G401 (cell line): ENCODE measurements at places on chromosomes 7 and 10.
A peak's percentile ranks its signal among the peaks of the same experiment; 100 is the strongest.

DNA sequence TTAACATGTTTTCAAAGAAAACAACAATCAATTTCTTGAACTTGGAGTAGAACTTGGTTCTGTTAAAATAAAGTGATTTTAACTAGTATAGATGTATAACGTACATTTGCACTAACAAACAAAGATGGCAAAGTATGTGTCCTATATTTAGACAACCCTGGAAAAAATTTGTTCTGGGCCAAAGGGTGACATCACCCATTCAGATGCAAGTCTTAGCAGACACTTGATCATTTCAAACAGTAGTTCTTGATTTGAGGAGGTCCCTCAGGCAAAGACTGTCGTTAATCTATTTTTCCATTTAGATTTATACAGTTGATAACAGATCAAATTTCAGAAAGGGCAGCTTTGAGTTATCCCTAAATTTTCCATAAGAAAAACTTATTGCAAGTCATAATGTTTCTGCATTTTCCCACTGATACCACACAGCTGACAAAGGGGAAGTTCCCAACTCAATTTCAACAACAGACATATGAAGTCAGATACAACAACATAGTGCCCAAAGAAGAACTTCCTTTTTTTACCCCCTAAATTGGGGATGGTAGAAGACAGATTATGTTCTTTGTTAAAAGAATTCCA lies 5.2 kb downstream of the NMT2 start:
- no peak for DNase-seq

DNA sequence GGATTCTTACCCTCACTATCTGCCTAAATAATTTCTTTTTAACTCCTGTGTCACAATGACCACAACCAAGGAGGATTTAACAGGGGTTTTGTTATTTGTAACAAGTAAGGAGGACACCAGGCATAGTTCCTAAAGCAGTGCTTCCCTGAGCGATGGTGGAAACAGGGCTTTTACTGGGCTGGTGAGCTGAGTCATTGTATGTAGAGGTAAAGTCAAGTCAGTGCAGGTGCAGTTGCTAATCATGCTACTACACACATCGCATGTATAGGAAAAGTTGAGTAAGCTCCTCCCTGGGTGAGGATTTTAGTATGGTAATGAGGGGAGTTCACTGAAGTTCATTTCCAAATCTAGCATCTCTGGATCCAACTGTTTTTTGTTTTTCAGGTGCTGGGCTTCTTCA lies 22.9 kb upstream of the ABCA13 start:
- no peak for DNase-seq

DNA sequence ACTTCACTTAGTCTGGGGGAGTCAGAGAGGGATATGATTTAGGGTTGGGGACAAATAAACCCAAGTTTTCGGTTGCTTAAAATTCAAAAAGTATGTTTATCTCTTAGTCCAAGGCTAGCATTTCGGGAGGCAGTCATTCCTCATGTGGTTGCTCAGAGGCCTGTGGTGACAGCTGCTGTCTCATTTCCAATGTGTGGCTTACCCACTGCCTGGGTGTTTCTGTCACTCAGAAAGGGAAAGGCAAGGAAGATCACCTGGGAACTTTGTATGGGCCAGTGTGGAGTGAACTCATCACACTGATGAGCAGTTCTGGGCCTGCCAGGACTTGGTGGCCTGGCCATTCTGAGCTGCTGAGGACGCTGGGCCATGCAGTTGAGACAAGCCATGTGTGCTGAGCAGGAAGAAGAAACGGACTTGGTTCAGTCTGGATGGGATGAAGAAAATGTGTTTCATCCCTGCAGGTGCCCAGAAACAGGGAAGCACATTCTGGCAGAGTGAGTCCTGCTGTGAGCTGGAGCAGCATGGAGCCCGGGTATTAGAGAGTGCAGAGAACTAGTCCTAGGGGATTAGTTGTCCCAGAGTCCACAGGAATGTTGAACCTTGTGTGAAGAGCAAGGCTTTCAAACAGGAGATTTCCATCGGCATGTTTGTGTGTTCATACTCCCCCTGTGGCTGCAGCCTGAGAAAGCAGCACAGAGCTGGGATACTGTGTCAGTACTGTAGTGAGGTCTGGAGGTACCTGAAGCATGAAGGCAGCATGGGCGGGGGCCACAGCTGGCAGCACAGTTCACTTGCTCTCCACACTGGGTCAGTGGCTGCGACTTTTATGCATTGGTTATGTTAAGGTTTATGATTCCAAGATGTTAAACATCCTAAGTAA lies 211.1 kb upstream of the IGFBP3 start:
- DNase-seq = peak; percentile 17

GRCh38 chr10:71075759-71076472 lies 136.5 kb upstream of the UNC5B start:
- no peak for DNase-seq

GRCh38 chr7:108805808-108806397 lies 236.2 kb downstream of the DNAJB9 start:
- peak; percentile 4 for DNase-seq

DNA sequence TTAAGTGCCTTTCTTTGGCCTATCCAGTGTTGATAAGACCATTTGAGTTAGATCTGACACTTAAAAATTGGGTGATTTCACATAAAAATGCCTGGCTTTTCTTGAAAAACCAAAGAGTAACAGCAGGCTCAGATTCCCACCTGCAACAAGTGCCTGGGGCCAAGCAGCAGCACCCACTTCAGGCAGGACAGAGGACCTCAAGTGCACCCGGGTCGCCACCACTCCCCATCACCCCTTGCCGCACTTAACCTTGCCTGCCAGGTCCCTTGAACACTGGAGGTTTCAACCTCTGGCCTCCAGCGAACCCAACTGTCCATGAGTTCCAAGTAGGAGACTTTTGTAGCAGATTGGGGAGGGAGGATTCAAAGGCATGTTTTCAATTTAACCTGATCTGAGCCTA lies 30.8 kb downstream of the PDIA4 start:
- no peak for DNase-seq

- no peak for DNase-seq
These were observed 70.4 kb upstream of the ATRNL1 start for GRCh38 chr10:115022733-115023132.

DNA sequence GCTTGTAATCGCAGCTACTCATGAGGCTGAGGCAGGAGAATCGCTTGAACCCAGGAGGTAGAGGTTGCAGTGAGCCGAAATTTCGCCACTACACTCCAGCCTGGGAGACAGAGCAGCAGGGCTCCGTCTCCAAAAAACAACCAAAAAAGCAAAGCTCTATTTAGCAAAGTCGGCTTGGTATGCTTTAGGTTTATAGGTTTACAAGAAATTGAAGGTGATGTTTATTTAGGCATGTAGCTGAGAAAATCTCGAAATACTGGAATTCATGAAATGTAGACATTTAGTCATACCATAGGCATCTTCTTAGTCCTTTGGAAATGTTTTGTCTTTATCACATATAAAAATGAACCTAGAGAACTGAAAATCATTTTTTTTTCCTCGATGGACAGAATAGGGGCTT lies 453.8 kb upstream of the ANKRD30A start:
- no peak for DNase-seq

DNA sequence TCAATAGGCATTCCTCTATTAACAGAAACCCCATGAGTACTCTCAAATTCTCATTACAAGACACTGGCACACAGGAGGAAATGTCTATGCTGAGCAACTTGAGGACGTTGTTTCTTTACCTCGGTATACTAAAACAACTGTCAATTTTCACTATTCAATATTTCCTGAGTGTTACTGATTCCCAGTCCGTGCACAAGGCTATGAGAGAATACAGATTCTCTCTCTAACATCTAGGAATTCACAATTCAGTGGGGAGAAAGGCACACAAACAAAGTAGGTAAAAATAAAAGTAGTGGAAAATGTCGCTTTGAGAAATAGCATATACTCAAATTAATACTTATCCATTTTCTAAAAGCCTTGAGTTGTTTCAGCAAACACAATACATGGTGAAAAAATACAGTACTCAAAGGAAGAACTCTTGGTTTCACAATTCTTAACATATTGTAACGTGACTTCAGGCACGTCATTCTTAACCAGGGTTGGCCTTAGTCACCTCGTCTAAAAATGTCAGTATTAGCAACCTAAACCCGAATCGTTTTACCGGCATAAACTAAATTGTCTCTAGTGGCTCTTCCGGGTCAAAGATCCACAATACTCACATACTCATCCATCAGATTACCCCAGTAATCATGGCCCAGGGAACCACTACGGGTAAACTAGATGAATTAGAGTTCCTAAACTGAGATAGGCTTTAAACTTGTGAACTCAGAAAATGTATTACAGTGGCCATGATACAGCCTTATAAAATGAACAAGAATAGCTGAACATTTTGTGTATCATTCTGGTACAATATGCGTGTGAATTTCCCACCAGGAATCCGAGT lies 1.5 kb downstream of the IPMK start:
- DNase-seq = peak; percentile 39

DNA sequence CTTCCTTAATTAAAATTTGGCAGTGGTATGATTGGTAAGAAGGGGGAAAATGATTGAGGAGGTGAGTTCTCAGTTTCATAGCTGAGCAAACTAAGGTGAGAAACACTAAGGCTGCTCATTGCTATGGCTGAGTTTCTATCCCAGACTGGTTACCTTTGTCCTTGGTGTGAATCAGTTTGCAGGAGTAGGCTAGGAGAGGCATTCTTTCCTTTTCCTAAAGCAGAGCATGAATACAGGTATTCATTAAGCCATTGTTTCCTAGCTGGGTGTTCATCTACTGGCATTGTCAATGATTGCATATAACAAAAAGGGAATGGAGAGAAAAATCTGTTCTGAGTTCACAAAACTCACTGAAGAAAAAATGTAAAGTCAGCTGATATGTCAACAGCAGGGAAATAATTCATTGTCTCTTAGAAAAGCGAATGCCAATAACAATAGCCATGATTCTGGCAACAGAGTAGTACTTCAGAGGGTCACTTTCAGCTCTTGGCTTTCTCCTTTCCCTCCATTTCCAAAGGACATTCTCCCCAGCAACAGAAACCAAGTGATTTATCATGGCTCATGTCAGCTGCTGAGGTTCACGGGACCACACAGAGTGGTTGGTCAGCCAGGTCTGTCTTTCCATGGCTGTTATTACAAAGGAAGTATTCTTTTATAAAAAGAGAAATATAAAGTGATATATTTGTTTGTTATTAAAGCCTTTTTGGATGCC lies 234.0 kb downstream of the BICC1 start:
- no peak for DNase-seq

DNA sequence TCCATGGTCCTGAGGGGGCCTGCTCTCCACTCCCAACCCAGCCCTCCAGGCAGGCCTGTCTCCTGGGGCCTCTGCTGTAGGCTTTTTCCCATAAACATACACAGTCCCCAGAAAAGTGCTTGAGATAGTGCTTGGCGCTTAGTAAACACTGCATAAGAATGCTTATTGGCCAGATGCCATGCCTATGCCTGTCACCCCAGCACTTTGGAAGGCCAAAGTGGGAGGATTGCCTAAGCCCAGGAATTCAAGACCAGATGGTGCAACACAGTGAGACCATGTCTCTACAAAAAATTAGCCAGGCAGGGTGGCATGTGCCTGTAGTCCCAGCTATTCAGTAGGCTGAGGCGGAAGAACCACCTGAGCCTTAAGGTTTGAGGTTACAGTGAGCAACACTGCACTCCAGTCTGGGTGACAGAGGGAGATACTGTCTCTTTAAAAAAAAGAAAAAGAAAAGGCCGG lies 24.6 kb upstream of the ASL start:
- peak; percentile 89 for DNase-seq

- DNase-seq = peak; percentile 7
These were observed 50.3 kb downstream of the TPK1 start for GRCh38 chr7:144785521-144785920.

- DNase-seq = peak; percentile 66
These were observed at the start of gene LRCH4 for GRCh38 chr7:100585511-100586265. Gene LRCH4 (minus strand): TSS chr7:100586129. CDS start chr7:100586100, 29 bp downstream.

DNA sequence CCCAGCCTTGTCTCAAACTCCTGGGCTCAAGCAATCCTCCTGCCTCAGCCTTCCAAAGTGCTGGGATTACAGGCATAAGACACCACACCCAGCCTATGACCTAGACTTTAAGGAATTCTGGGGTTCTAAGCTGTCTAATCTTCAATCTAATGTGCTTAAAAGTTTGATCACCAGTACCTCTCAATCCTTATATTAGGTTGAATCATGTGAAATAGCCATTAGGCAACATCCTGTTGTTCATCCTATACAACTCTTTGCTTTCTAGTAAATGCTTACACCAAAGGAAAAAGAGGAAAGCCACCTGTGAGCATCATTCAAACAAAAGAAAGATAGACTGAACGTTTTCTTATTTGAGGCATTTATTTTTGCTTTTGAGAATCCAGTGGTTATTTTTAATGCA lies 56.0 kb downstream of the ATOH7 start:
- no peak for DNase-seq

DNA sequence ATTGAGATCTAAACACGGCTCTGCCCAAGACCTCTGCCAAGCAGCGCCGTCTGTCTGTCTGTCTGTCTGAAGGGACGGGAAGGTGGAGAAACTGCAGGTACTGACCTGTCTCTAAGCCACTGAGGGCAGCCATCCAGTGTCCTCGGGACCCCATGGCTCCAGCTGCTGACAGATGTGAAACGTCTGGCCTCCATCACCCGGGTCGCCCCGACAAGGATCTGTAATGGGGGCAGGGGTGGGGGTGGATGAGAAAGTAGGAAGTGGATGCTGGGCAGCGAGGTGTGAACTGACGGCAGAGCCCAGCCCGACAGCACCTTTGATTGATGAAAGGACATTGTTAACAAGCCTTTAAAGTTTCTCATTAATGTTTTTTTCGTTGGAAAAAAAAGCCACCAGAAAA lies 193.1 kb downstream of the EBF3 start:
- DNase-seq = no peak

GRCh38 chr10:33136271-33136670 lies 178.2 kb upstream of the ITGB1 start:
- DNase-seq = no peak

DNA sequence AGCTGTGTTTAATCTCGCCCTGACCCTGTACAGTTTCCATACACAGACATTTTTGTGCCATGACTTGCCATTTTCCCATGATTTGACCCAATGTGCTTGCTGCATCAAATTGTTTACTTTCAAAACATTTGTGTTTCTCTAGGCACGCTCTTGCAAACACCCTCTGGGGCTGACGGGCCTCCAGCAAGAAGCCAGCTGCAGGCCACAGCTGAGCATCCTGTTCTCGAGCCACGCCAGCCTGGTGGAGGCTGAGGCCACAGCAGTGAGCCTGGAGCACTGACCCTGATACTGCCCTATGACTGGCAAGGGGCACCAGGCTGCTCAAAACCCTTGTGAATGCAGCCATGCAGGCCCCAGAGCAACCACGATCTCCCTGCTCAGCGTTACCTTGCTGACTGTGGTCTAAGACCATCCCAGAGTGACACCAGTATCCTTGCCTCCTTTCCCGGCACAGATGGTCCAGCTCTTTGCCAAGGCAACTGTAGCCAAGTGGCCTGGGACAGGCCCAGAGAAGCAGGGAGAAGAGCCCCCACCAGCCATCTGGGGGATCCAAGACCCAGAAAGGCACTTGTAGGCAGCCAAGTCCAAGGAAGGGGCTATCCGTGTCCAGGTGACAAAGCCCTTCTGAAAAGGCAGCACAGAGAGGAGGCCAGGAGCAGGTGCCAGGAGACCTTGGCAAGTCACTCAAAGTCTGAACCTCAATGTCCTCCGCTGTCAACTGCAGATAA lies 78.5 kb downstream of the OAT start:
- peak; percentile 97 for DNase-seq
